T-helper 9 cell (primary cell): ENCODE measurements at places on chromosomes 6 and 20.
A peak's percentile ranks its signal among the peaks of the same experiment; 100 is the strongest.

DNA sequence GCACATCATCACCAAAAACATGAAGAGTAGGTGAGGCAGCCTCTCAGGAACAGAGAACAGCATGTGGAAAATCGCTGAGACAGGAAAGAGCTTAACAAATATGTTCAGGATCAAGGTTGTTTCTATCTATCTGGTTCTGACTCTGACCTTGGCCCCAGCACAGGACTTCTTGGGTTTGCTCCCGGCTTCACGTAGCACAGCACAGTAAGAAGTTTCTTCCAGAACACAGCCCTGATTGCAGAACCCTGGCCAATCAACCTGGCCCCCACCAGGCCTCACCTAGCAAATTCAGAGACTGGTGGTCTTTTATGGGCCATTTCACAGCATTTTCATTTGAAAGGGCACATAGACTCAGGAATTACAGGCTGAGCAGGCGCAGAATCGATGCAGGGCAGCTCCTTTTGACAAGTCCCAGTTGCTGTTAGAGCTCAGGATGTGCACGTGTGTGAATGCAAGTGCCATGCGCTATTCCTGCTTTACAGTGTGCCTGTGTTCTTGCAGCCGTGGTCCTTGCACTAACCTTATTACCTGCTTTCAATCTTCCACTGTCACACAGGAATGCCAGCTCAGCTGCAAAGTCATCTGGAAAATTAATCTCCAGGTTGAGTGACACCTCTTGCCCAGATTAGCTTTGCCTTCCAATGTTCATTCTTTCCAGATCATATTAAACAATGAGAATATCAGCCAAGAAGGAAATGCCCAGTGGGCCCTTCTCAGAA is 100.5 kb upstream of the SLC2A12 start:
- no peak for DNase-seq

DNA sequence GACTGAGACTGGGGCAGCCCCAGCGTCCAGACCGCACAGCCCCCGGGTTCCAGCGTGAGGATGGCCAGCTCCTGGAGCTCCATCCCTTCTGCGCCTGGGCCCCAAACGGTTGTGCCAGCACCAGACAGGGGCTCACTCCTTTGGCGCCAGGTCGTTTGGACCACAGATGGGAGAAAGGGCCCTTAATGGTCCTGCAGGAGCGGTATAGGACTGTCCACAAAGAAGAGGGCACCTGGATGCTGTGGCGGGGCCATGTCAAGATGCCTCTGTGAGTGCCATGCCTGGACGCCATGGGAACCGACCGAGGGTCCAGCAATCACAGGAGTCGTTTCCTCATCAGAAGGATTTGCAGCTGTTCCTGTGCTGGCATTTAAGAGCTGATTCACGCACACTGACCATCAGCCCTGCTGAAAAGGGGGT is 82.7 kb downstream of the DLL1 start:
- no peak for DNase-seq

- no peak for DNase-seq
Measured at GRCh38 chr20:41082306-41082705, 53.7 kb downstream of the TOP1 start.

DNA sequence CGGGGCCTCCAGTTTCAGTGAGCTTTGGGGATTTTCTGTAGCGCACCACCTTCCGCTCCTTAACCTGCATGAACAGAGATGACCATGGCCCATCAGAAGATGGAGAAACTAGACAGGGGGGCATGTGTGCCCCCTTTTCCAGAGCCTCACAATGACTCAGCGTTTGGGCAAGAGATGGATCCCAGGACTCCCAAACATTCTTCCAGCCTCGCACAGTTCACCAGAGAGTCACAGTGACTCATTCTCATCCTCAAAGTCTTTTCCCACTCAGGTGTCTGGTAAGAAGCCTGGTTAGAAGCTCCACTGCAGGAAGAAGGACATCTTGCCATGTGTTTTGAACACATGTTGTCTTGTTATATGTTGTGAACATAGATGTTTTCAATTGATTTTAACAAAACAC is 76.2 kb upstream of the FRMD1 start:
- no peak for DNase-seq

DNA sequence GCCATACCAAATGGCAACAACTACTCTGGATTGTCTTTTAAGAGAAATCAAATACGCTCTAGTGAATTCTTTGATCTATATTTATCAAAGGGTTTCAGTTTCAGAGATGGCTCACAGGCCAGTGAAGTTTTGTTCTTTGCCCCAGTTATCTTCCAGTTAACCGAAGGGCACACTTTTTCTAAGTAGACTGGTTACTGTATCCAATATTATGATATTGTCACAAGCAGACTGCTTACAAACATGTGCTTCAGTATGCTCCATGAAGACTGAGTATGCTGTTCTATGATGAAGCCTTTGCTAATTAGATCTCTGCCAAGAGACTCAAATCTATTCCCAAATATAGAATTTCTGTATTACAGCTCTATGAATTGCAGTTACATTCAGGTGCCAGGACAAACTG is 181.1 kb downstream of the REV3L start:
- DNase-seq: no peak

- DNase-seq: no peak
Measured at GRCh38 chr6:161439093-161439492, 165.2 kb upstream of the AGPAT4 start.

GRCh38 chr20:57514273-57514751 is 10.6 kb downstream of the CTCFL start:
- DNase-seq: no peak

- no peak for DNase-seq
Measured at GRCh38 chr6:78810146-78810545, 57.2 kb upstream of the IRAK1BP1 start.

GRCh38 chr6:829656-830055 is 136.7 kb upstream of the EXOC2 start:
- no peak for DNase-seq

DNA sequence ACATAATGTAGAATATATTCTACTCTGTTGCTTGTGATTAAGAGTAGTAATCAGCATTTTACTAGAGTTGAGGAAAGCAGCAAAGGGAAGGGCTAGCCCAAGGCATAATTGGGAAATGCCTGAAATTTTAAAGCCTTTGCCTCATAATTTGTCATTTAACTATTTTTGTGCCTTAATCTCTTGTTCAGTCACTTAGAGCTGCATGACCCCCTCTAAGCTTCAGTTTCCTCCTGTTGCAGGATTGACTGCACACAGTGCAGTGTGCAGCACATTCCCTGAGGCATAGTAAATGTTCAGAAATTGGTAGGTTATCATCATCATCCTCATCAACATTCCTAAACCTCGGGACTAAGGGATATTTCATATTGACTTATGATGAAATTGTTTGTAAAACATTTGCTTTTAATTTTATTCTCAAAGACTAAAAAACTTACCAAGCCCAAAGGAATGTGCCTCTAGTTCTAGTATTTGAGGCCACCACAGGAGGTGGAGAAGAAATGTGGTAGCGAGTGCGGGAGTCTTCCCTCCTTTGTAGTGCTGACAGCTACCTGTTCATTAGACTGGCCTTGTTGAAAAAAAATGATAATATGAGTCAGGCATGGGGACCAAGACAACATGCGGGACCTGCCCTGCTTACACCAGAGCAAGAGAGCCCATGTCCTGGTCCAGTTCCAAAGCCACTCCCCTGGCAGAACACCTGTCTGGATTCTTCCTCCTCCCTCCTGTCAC is 14.8 kb upstream of the TENT5A start:
- no peak for DNase-seq

DNA sequence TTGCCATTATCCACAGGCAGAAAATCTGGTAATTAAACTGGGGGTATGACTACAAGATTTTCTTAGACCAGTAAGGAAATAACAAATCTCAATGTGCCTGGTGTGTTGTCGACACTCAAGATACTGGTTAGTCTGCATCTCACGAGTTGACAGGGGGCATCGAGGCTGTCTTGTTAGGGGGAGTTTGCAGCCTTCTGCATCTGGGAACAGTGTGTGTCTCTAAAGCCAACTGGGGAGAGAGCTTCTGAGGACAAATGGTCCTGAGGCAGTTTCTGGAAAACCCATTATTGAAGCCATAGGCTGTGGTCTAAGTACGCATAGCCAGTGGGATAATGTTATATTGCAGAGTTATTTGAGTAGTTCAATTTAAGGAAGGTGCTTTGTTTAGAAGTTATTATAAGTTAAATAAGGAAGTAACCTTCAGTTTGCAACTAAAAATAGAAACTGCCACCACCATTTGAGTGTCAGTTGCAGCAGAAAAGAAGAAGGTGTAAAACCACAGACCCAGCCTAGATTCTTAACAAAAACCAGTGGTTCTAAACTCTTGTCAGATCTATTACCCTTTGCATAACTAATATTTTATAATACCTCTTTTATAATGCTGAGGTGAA is 15.4 kb upstream of the MAPK13 start:
- DNase-seq: no peak

GRCh38 chr6:16991981-16992629 is 109.7 kb upstream of the STMND1 start:
- DNase-seq: no peak

GRCh38 chr20:58891718-58892140 is 39.2 kb downstream of the GNAS start:
- peak; percentile 25 for DNase-seq

DNA sequence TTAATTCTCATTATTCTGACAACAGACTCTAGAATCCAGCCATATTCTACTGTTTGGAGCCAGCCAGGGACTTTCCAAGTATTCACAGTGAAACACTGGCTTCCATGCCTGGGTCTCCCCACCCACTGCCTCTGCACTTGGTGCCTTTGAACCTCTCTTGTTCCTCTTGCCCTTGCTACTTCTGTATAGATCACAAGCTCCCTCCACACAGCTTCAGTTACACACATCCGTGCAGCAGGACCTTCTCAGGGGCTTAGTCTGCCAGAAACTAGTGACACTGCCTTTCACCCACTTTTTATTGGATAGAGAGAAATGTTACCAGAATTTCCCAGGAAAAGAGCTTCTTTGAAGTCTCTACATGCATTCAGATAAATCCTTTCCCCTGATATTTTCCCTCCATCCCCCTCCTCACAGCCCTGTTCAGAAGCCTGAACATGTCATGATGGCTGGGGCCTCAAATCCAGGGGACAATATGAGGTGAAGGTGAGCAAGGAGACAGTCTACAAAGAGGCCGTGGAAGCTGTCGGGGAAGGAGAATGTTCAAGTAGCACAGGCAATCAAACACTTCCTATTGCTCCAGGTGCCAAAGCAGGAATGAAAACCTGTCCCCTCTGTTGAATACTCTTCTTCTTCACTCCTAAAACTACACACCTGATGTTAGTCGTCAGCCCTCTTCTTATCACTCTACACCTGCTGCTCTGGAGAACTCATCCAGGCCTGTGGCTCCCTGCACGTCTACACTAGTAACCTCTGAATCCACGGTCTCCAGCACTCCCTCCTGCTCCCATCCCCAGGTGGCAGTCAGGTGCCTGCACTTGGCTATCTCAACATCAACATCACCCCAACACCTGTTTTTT is 20.2 kb upstream of the HLA-DOA start:
- no peak for DNase-seq

- no peak for DNase-seq
Measured at GRCh38 chr6:14729129-14729871, 516.6 kb upstream of the JARID2 start.

DNA sequence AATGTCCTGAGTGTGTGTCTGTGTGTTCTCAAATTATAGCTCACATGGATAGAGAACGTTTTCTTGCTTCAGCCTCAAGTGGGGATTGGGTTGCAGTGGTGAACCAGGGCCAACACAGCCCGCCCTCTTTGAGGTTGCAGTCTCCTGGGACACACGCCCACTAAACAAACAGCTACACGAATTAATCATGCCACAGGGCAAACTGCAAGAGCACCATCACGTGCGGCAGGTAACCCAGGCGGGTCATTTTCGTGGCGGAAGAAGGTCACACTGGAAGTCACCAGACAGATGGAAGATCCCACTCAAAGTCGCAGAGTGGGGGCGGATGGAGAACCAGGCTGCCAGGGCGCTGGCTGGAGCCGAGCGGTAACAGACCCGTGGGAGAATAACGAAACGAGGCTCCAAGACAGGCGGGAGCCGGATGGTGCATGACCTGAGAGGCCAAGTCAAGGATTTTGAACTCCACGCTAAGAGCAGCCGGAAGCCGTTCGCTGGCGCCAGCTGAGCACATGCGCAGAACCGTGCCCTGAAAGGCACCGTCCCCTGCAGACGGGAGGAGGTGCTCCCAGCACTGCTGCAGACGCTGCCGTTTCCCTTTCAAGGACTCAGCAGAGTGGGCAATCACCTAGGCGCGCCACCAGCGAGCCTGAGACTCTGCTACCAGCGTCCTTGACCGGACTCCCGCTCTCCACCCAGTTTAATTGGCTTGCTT is 10.7 kb downstream of the DLL1 start:
- no peak for DNase-seq

- no peak for DNase-seq
Measured at GRCh38 chr20:33570743-33571142, 80.8 kb downstream of the CBFA2T2 start.

- no peak for DNase-seq
Measured at GRCh38 chr20:47400685-47401084, 44.2 kb upstream of the ZMYND8 start.

GRCh38 chr6:35724059-35724458 is 12.8 kb upstream of the ARMC12 start:
- no peak for DNase-seq

GRCh38 chr6:89368107-89368506 is 15.6 kb upstream of the UBE2J1 start:
- peak; percentile 59 for DNase-seq

DNA sequence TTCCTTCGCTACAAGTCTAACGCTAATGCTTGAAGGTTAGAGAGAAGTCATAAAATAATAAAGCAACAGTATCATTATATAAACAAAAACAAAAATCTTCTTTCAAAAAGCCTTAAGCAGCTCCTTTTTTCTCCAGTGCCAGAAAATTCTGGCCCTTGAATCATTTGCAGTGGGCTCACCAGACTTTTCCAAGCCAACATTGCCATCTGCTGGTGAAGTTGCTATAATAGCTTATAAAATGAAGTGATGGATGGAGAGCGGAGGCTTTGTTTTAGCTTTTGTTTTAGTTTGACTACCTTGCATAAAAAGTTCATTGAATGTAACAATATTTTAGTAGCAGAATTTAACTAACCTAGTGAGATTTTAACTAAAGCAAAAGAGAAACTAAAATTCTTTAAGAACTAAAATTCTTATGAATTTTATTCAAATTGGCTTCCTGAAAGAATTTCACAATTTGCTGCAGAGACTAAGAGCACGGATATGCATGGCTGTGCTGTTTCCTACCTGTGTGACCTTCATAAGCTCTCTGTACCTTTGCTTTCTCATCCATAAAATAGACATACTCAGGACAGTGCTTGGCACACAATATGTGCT is 44.8 kb upstream of the SLC2A12 start:
- peak; percentile 56 for DNase-seq

DNA sequence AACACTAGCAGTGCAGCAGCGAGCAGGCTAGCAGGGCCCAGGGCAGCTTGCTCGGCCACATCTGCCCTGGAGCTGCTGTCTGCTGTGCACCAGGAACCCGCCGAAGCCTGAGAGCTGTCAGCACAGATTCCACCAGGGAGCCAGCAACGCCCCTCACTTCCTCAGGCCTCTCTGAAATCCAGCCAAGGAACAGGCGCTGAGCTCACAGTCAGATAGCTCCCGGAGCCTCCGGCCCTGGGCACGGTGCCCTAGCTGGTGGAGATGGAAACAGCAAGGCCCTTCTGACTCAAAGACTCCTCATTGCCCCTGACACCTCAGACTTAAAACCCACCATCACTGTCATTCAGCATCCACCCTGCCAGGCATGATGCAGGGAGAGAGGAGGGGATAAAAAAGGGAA is 839.4 kb downstream of the MAFB start:
- no peak for DNase-seq
